Pons (tissue), 1 donor: ENCODE measurements at places on chromosomes 13 and 19.

GRCh38 chr13:101514695-101515275 is 62.3 kb downstream of the ITGBL1 start:
- DNase-seq, result peak; percentile 76

DNA sequence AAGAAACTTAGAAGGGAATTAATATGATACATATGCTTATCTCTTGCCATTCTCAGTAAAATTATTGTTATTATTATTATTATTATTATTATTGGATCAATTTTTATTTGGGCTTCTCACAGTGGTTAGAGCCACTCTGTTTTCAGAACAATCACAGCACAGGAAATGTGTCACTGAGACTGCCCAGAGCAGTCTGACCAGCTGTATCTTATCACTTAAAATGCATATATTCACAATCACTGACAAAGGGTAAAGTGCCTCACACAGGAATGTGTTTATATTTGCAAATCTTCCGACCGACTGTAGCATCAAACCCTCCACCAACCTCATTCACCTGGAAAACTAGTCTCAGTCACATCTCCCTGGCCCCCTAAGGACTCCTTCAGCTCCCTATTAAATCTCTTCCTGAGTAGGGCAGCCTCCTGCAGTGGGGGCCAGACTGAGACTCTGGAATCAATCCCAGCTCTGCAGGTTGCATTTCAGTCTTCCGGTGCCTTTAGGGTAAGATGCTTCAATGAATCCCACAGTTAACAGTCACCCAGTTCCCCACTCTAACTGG is 738.3 kb upstream of the SLITRK5 start:
- DNase-seq, result no peak

DNA sequence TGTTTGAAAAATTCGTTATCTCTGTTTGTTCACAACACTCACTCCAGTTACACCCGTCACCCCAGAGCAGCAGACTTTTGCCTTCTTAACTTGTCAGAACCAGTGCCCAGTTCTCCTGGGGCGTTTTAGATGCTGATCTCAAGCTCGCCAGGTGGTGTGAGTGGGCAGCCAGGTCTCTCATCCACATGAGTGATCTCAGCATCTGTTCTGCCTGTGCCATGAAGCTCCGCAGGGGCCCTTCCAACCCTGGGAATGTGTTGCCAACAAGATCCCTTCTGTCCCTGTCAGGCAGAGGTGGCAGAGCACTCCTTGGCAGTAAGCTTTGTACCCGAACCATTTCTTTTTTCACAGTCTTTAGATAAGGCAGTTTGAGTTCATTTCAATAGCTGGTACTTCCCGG is 896.5 kb downstream of the UQCRFS1 start:
- no peak for DNase-seq

- no peak for DNase-seq
Observed at GRCh38 chr13:53683608-53684007, 655.0 kb downstream of the OLFM4 start.

DNA sequence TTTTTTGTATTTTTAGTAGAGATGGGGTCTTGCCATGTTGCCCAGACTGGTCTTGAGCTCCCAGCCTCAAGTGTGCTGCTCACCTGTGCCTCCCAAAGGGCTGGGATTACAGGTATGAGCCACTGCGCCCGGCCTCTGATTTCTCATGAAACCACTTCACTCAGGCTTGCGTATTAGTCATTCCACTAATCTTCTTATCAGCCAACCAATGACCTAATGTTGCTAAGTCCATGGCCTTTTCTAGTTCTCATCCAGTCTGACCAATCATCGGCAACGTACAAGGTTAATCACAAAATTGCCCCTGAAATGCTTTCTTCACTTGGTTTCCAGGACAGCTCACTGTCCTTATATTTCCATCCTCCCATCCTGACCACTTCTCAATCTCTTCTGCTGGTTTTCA is 605.3 kb upstream of the SLC10A2 start:
- no peak for DNase-seq

- DNase-seq, result no peak
Observed at GRCh38 chr19:19602136-19602712, 16.3 kb downstream of the PBX4 start.

DNA sequence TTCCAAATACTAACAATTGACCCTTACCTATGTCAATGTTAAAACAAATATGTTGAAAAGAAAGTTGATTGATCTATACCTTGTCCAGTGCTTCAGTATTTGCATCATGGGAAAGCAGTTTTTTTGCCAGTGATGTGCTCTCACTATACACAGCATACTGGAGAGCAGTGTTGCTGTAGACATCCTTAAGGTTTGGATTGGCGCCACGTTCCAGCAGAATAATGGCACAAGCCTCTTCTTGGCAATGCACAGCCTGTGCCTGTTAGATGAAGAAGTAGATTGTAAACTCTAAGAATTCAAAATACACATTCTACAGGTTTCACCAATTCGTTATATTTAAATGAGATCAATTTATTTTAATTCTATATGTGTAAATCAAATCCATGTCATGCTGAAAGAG is 43.9 kb upstream of the C1QTNF9B start:
- no peak for DNase-seq

- no peak for DNase-seq
Observed at GRCh38 chr13:27495551-27495950, 45.2 kb upstream of the MTIF3 start.

DNA sequence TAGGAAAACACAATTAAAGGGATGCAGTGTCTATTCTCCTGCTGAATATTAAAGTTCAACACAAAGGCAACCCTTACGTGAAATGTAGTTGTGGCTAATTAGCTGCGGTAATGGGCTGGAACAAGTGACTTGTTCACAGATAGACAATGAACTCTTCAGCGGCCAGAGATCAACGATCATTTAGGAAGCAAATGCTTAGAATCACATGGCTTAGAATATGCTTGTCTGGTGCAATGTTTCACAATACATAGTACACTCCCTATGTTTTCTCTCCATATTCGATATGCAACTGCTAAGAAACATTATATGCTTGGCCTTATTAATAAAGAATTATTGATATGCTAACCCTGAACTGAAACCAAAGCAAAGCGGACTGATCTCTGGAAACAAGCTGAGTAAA is 25.7 kb upstream of the MTUS2 start:
- DNase-seq, result no peak

GRCh38 chr13:76440568-76440967 is 445.6 kb downstream of the KCTD12 start:
- DNase-seq, result peak; percentile 55

GRCh38 chr13:42110410-42111155 is 62.1 kb downstream of the DGKH start:
- DNase-seq, result peak; percentile 82

GRCh38 chr19:12723641-12724426 is at the start of gene TNPO2:
TSS of gene TNPO2 (minus strand) at chr19:12723932. CDS start at chr19:12720977, 2,955 bp downstream.
- peak; percentile 38 for DNase-seq

GRCh38 chr19:48569814-48570213 is 17.8 kb downstream of the SULT2B1 start:
- DNase-seq, result no peak

DNA sequence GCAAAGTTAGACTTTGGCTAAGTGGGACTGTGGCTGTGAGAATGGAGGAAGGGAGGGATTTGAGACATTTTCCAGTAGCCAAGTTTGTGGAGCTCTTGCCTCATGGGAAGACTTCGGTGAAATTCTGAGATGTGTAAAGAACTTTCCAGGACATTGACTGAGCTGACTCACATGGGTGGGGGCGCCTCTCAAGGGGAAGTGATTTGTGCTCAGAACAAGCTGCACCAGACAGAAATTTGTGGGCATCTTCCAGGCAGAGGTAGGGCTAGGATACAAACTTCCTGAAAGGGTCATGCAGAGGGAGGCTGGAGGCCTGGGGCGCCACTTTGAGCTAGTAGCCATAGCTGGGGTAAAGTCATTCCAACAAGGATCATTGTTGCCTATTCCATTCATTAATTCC is 9.8 kb upstream of the SIGLEC10 start:
- no peak for DNase-seq

DNA sequence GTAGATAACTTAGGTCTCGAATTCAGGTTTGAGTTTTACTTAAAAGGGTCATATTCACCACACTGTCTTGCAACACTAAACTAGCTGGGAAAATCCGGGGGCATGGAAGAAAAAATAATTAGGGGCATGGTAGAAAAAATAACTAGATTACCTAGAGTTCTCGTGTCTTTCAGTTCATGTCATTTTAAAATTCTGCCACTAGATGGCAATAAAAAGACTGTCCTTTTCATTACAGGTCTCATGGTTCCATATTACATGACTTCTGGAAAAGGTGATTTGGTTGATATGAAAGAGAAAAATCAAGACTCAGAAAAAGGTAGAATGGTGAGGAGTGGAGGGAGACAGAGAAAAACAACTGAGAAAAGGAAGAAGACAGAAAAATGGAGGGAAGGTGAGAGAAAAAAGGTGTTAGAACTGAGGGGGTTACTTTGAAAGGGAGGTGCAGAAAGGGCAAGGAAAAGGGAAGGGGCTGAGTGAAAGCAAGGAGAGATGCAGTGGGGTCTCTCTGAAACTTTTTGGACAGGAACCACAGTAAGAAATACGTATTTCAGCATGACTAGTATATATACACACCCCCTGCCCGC is 299.0 kb downstream of the KLF12 start:
- peak; percentile 70 for DNase-seq

GRCh38 chr13:106471957-106472543 is 63.4 kb downstream of the EFNB2 start:
- no peak for DNase-seq

DNA sequence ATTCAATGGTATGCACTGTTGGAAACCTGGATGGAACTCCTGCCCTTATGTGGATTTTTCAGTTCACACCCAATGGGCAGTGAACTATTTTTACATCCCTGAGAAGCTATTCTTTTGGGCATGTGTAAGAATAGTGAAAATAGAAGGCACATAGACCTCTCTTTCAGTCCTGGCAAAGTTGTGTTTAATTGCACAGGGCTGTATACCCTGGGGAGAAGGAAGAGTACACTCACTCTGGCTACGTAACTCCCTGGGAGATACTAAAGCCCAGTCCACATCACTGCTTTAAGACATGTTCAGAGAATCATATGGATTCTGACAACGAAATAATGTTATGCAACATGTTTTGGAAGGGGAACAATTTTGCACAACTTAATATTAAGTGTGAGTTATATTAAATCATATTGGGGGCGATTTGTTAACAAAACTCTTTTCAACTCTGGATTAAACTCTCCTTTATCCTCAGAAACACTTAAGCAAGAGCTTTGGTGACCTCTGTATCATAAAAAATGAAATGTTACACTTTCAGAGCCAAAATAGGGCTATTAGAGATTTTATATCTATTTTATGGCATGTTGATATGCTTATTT is 166.1 kb downstream of the DCT start:
- DNase-seq, result no peak
